NCI-H1694 treated with DMSO at 0.1 percent for 48 hours (cell line): ENCODE measurements at places on chromosomes 4 and X.

DNA sequence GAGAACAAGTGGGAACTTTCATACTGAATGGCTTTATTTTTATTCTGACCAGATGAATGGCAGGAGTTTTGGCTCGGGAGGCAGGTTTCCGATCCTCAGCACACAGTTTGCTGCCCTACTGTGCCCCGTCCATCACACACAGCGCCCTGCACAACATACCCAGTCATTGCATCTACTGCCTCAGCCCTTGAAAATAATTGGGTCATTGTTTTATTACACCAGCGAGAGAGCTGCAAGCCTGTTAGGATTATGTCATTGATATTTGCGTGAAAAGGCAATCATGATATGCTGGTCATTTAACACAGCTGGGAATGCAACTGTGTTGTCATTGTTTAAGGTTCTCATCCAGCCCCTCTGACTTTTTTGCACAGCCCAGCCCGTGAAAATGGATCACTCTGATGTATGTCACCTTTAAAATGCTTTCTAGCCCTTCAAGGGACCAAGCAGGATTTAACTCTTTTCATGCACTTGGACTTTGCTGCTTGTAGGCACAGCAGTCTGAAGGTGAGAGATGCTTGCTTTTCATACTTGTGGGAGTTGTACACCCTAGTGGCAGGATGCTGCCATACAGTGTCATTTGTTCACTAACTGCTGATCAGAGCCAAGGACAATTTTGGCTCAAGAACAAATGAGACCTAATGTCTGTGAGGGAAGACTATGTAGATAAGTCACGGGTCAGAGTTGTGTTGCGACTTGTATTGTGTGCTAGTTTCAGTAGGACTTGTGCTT, 62.3 kb downstream of the RTL9 start:
- peak; percentile 9 for DNase-seq

DNA sequence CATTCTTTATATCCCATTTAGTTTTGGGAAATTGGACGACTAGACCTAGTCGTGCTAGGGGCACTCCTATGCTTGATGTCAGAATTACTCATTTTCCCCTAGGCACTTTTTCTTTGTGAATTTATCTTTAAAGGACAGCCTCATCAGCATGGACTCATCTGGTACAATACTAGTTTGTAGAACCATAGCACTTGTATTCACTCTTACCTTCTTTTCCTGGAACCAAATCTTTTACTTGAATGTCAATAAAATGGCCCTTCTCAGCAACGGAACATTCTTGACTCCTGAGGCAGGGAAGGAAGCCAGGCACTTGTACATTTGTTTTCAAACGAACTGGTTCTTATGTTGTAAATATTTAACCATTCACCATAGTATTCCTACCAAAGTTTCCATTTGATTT, 187.1 kb downstream of the SHROOM3 start:
- DNase-seq, result no peak

GRCh38 chr4:44725166-44725565, 1.2 kb downstream of the GNPDA2 start:
- DNase-seq, result no peak

- DNase-seq, result no peak
Observed at GRCh38 chrX:45712067-45712466, 511.4 kb upstream of the DIPK2B start.

GRCh38 chrX:9271789-9272525, 192.9 kb upstream of the TBL1X start:
- DNase-seq, result peak; percentile 3

GRCh38 chrX:10629905-10630304, 9.5 kb upstream of the MID1 start:
- no peak for DNase-seq

DNA sequence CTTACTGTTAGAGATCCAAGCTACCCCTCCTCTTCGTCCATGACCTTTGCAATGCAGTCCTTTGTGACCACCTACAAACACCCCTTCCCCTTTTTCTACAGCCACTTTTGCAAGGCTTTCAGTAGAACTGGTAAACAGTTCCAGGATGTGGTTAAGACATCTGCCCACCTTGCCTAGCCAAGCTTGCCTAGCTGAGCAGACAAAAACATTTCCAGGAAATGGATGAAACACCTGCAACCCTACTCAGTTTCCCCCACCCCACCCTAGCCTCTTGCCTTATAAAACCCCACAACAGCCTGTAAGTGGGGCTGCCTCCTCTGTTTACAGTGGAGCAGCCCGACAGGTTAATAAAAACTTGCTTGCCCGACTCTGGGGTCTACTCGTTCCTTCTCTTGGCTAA, 133.8 kb downstream of the ZC4H2 start:
- no peak for DNase-seq

- no peak for DNase-seq
Observed at GRCh38 chrX:18961686-18962085, 22.2 kb downstream of the PHKA2 start.

GRCh38 chrX:153560000-153560399, 38.9 kb downstream of the CCNQ start:
- no peak for DNase-seq

GRCh38 chr4:77127215-77127614, 29.8 kb upstream of the CCNG2 start:
- no peak for DNase-seq

DNA sequence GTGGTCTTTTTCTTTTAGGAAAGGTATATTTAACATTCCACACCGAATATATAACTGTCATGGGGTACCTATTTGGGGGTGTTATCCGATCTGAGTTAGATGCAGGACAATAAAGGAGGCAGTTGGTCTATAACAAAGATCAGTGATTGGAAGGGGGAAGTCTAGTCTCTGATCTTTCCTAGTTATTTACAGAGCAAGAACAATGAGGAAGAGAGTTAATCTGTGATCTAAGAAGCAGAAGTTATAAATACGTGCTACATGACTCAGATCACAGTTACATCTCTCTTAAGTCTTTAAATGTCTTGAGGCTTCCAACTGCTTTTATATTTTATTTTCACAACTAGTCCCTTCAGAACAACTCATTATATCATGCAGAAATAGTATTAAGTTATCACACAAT, 33.2 kb upstream of the ARMCX4 start:
- no peak for DNase-seq

DNA sequence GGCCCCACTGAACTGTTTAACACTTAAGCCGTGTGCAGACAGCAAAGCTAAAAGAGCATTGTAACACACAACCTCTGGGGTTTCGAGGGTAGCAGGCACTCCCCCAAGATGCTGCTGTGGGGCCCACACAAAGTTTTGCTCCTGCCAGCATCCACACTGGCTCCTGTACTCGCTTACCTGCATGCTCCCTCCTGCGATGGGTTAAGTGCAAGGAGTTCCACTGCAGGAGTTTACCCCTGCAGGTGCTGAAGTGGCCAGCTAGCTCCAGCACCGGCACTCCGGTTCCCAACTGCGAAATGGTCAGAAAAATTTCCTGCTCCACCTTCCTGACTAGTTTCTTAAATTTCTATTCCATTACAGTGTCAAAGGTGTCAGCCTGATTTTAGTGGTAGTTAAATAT, 443.5 kb downstream of the PCDH10 start:
- DNase-seq, result no peak

GRCh38 chrX:78104447-78105176, 564 bp downstream of the PGK1 start:
- no peak for DNase-seq

- no peak for DNase-seq
Observed at GRCh38 chr4:185082561-185082960, 60.5 kb upstream of the SLC25A4 start.

GRCh38 chr4:83125738-83126141, 11.2 kb upstream of the PLAC8 start:
- DNase-seq, result no peak

DNA sequence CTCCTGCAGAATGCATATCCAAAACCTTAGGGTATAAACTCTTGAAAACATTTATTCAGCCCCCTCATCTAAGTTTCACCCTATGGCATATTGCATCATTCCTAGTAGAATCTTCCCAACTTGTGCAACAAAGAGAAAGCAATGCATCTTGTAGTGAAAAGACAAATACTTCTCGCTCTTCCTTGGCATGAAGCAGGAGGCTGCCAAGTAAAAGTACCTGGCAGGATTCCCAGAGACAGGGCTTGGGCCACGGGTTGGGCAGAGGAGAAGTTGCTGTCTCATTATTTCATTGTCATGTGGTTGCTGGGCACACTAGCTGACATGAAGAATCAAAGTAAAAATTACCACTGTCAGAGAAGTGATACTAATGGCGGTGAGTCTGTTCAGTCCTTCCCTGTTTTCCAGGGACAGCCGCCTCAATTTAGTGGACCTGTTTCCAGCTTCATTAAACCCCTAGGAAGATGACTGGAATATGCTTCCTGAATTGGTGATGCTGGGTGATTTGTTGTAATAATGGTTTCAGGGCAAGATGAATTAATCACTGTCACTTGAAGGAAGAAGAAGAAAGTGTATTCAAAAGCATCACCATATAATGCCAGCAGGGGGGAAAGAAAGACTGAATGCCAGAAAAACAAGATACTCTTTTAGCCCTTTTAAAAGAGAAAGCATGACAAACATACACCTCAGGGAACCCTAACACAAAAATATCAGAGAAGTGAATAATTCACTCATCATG, 380.5 kb upstream of the IGFBP7 start:
- DNase-seq, result no peak

DNA sequence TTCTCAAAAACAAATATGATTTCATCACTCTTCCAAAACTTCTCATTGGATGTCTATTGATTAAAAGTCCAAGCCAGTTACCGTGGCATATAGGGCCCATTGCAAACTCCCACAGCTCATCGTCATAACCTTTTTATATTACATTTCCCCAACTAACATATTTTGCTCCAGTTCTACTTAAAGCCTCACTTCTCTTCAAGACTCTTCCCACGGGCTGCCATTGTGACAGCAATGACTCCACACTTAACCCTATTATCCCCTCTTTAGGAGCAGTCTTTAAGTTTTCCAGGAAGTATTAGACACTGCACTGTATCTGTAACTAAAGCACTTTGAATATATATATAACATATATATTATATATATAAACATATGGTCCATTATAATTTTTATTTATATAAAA, 44.5 kb downstream of the DTHD1 start:
- DNase-seq, result no peak

DNA sequence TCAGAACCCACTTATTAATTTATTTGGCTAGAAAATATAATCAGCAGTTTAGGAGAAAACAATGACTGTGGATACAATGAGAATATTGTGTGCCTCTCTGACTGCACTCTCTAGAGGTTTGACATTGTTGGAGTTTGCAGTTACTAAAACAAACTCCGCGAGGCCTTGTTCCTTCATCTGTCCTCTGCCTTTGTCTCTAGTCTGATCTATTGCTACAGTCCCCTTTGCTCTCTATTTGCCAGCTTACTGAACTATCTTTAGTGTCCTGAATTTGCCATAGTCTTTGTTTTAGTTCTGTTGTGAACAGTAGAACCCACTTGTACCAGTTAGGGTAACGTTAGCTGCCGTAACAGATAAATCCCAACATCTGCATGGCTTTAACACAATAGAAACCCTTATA, 81.4 kb upstream of the RPS6KA3 start:
- no peak for DNase-seq

DNA sequence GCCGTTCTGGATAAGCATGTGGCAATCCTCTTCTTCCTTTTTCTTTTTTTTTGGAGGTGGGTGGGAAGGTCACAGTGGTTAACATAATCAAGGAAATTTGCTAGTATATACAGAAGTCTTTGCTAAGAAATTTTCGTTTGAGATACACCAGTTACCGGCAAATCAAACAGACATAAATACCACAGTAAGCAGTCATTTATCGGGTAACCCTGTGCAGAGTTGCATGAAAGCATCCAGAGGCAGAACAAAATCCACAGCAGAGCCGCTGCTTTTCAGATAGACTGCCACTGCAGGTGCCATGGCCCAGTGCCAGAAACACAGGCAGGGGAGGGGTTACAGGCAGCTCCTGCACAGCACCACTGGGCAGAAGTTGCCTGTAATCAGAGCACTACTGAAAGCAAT, 179.1 kb upstream of the MAB21L2 start:
- DNase-seq, result peak; percentile 41

GRCh38 chrX:9845578-9845952, 59.3 kb downstream of the SHROOM2 start:
- no peak for DNase-seq

GRCh38 chrX:136866337-136867095, 14.0 kb downstream of the RBMX start:
- no peak for DNase-seq

DNA sequence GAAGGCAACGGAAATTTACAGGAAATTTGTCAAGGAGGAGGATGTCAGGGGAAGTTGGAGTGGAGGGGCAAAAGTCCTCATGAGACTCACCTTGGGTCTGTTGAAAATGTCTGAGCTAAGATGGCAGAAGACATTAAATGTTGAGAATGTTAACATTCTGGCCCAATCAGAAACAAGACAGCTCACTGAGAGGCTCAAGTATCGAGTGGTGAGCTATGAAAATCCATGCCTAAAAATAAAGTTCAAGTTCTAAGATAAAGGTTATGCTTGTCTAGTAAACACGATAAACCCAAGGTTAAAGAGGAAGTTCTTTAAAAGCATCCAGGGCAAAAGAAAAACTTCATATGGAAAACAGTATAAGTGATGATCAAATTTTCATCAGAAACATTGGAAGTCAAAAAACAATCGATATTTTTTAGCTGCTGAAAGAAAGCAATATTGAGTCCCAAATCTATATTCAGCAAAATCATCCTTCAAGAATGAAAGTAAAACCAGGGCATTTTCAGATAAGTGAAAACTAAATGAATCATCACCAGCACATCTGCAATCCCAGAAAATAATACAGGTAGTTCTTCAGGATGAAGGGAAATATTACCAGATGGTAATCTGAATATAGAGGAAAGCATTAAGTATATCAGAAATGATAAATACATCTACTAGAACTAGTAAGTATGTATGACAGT, 462.4 kb downstream of the TLL1 start:
- no peak for DNase-seq
